Neural progenitor cell (in vitro differentiated cells): ENCODE measurements at places on chromosomes 2 and 18.

GRCh38 chr18:7248877-7249276 is 18.0 kb downstream of the LRRC30 start:
- DNase-seq: no peak

- DNase-seq: peak; percentile 74
Observed at GRCh38 chr2:66573821-66574233, 138.9 kb downstream of the MEIS1 start.

GRCh38 chr2:146818122-146818521 is 1026.7 kb upstream of the ACVR2A start:
- no peak for DNase-seq

- DNase-seq: no peak
Observed at GRCh38 chr2:24899361-24899910, 20.6 kb downstream of the ADCY3 start.

- no peak for DNase-seq
Observed at GRCh38 chr2:174094542-174094941, 129.4 kb upstream of the SP3 start.

- peak; percentile 72 for DNase-seq
Observed at GRCh38 chr2:3738454-3738853, 35.1 kb downstream of the DCDC2C start.

DNA sequence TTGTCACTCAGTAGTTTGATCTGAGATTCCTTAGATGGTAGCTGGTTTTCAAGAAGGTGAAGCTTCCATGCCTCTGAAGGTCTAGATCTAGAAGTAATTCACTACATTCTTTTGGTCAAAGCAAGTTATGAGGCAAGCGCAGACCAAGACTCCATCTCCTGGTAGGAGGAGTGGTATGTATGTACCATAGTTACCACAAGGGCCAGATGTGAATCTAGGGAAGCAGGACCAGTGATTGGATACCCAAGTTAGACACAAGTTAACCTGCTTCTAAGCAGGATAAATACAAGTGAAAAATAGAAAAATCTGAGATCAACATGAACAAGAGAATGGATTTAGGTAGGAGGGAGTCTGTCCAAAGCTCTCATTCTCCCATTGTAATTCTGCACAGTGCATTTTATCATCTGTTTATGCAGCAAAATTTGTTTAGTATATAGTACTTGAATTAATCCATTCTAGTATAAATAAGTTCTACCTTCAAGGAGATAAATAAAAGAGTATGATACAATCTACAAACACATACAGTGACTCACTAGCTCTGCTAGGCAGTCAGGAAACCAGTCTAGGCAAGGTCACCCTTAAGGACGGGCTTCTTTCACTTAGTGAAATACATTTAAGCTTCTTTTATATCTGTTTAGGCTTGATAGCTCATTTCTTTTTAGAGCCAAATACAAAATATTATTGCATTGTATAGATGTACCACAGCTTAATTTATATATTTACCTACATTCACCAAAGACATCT is 14.2 kb upstream of the DOCK10 start:
- DNase-seq: no peak

GRCh38 chr2:145088756-145089155 is 568.8 kb upstream of the ZEB2 start:
- no peak for DNase-seq

- no peak for DNase-seq
Observed at GRCh38 chr18:41928581-41928980, 26.5 kb upstream of the PIK3C3 start.

DNA sequence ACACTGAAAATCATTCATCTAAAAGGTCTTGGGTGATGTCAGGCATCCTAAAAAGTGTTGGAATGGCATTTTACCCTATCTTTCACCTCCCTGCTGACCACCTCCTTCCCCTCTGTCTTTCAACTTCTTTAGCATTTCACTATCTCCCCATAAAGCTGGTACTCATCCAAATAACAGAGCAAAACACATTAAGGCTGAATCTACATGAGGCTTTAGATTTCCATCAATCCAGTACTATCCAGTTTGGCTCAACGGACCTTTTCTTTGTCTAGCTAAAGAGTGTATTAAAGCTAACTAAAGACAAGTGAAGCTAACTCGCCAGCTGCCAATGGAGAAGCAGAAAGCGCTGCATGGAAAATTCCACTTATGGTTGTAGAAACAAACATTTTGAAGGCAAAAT is 122.5 kb upstream of the NCKAP5 start:
- no peak for DNase-seq

DNA sequence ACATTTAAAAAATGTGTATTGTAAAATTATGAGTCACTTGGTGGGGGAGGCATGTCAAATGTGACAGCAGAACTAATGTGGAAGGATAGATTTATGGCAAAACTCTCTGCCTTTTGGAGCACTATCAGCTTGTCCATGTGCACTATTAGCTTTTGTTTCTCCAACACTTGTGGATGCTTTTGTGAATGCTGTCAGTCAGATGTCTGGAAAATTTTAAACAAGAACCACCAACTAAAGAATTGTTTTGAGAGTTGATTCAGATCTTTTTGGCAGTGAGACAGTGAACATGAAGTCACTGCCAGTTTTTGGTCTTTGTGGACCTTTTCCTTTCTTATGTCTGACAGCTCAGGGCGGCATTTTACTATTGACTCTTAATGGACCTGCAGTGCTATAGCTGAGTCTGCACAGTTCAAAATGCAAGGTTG is 72.4 kb downstream of the KIAA1328 start:
- DNase-seq: no peak

DNA sequence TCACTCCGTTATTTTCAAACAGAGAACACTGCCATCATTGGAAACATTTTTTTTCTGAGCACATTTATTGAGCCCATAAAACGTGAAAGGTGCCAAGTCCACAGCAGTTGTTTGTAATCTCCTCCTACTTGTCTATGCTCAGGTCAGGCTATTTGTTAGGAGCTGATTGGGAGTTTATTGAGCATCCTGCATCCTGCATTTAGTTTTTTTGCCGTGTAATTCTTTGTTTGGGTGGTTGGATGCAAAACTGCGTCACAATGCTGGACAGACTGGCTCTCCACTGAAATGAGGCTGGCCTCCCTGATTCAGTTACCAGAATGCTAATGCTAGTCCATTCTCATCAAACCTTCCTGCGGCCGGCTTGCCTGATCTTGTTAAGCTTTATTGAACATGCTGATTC is 71.4 kb downstream of the RAPGEF4 start:
- DNase-seq: no peak

GRCh38 chr2:44931198-44931780 is 10.2 kb upstream of the SIX3 start:
- DNase-seq: peak; percentile 43

- no peak for DNase-seq
Observed at GRCh38 chr2:216880509-216881184, 20.8 kb upstream of the TNP1 start.

DNA sequence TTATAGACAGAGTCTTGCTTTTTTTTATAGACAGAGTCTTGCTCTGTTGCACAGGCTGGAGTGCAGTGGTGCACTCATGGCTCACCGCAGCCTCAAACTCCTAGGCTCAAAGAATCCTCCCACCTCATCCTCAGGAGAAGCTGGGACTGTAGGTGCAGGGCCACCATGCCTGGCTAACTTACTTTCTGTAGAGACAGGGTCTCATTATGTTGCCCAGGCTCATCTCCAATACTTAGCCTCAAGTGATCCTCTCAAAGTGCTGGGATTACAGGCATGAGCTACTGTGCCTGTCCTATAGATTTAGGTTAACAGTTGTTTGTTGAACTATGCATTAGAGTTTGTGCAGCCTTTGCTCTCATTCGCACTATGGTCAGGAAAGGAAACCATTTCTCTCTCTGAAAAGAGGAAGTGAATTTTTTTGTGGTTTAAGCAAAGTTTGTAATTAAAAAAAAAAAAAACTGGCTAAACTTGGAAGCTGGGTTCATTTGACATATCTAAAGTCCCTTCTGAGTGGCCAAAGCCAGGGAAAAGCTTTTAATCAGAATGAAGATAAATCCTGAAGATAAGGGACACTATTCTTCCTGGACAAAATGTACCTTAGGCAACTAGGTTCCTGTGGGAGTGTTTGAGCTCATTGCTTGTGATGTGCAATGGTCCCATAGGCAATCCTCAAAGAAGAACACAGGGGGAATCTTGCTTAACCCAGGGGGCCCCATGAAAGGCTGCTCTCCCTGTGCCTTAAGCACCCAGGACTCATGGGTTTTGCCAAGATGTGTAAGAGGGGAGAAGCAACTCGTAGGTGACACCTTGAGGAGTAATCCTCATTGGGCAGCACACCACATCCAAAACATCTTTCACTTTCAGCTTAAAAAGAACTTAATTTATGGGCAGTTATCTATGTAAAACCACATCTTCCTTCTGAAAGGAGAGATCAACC is 201.7 kb downstream of the MREG start:
- DNase-seq: no peak

DNA sequence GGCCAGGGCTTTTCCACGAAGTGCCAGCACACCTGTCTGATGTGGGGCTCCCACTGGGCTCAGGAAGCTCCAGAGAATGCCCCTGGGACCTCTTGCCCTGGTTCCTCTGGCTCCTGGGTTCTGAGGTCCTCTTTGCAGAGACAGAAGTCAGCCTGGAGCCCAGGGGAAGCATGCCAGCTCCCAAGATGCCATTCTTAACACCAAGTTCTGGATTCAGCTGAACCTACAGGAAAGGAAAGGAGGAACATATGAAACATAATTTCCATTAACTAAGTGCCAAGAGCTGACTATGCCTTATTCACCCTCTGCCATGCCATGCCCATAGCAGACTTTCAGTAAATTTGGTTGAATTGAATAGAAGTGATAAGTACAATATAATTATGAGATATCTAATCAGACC is 21.9 kb downstream of the FAM124B start:
- DNase-seq: no peak
